ENCODE measurements at places on chromosomes 7 and 10. TPM values are rescaled to one million over a fixed set of nuclear protein-coding genes. Genes with fewer than 3 reads are reported as not detected.

PLAU gene
- 16.1 TPM for polyA plus RNA-seq

- DNase-seq, result no peak
These were observed 40.0 kb downstream of the PARD3 start for GRCh38 chr10:34775044-34775637.

DNA sequence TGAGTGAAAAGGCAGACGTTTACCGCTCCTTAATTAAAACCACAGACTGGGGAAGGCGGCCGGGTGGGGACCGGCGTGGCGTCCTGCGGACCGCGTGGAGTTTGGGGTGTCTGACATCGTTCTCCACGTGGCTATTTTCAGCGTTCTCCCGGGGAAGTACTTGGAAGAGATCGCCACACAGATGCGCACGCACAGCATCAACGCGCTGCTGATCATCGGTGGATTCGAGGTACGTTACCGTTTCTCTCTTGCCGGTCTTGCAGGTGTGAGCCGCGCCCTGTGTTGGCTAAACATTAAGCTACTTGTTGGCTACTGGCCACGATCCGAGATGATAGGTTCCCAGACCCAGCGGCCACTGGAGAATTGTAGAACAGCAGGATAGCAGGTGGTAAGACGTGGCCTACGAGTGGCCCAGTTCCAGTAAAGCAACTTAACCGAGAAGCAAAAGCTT, 51.3 kb downstream of the PFKP start:
- no peak for DNase-seq

DNA sequence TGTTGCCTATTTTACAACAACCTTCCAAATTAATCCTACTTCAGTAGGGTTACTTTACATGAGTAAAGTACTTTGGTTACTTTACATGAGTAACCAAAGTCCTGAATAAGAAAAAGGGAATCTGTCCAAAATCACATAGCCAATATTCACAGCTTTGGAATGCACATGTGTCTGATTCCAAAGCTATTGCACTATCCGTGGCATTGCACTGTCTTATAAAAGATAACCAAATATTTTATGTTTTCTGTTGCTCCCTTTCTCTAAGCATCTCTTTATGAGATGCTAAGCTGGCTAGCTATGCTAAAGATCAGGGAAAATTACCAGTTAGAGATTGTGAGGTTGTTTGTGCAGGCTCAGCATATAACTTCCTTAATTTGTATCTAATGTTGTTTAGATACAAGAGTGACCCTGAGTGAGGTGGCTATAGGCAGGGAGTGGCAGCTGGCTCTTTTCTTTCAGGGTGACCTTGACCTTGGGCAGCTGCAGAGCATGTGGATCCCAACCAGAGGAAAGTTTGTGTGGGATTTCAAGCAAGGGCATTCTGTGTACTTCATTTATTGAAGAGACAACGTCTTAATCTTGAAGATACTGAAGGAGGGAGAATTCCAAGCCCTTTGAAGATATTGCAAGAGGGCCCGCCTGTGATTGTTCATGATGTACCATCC, 366.1 kb upstream of the ANKRD30A start:
- DNase-seq, result no peak

- no peak for DNase-seq
These were observed 40.1 kb downstream of the NHLRC2 start for GRCh38 chr10:113894581-113894980.

SLC13A1 gene
- polyA plus RNA-seq, result 33.5 TPM

- DNase-seq, result no peak
These were observed 1.2 kb downstream of the CLDN15 start for GRCh38 chr7:101236292-101236835.

OR6V1 gene
- not detected for polyA plus RNA-seq

TRPV5 gene
- 1.5 TPM for polyA plus RNA-seq

- no peak for DNase-seq
These were observed 18.6 kb downstream of the DMTF1 start for GRCh38 chr7:87170828-87171227.

ACTL6B gene
- not detected for polyA plus RNA-seq

DNA sequence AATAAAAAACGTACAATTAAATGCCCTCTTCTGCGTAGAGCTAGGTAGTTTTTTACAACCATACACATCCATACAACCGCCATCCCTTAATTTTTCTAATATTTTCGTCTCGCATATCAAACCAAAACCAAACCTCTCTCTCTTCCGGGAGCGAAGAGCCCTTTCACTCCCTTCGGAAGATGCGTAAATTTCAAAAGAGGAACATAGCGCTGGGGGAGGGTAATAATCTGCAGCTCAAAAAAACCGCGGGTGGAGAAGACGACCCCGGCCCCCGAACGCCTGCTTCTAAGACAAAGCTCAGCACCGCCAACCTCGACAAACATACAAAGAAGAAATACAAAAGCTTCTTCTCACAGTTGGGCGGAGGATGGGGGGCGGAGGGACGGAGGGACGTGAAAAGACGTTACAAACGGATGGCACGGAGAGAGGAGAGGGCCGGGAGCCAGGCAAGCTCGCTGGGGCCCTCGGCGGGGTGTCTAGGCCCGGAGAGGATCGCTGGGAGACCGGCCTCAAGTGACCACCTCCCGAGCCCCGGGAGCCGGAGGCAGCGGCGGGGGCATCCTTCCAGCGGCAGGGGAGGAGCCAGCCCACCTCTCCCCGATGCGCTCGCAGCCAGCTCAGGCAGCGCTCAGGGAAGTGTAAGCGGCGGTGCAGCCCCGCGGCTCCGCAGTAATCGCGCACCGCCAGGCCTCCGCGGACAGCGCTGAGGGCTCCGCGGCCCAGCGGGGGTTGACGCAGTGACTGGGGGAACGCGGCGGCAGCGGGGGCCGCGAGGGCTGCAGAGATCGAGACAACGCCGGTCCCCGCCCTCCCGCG, 851 bp downstream of the MKRN1 start:
- no peak for DNase-seq

TMEM184A gene
- polyA plus RNA-seq, result 6.1 TPM

GRCh38 chr7:112433289-112433688, 17.0 kb upstream of the IFRD1 start:
- DNase-seq, result no peak

DNA sequence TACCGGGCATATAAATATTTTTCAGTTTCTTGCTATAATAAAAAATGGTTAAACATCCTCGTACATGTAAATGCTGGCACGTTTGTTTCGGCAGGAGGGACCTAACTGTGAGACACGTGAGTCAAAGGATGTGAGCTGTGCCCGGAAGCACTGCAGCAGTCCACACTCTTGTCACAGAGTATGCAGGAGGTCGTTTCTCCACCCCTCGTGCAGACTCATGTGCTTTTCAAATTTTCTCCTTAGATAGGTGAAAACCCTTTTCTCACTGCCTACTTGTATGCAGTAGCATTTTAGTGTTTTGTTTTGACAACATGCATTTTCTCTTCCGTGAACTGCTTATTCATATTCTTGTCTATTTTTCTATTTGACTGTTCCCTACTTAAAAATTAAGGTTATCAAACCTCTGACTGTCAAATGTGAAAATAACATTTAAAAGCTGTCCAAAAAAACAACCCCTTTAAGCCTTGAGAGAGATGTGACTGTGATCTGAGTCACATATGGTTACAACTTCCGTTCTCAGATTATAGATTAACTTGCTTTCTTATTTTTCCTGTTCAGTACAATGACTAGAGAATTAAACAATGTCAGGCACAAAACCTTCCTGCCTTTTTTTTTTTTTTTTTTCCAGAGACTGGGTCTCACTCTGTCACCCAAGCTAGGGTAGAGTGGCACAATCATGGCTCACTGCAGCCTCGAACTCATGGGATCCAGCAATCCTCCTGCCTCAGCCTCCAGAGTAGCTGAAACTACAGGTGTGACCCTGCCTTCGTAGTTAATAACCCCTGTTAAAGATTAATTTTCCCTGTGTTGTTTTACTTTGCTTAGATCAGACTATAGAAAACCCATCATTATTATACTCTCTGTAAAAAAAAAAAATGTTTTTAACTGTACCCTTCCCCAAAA, 45.1 kb downstream of the DPY19L1 start:
- DNase-seq, result no peak

- DNase-seq, result no peak
These were observed 10.7 kb downstream of the HIP1 start for GRCh38 chr7:75727881-75728593.

DNA sequence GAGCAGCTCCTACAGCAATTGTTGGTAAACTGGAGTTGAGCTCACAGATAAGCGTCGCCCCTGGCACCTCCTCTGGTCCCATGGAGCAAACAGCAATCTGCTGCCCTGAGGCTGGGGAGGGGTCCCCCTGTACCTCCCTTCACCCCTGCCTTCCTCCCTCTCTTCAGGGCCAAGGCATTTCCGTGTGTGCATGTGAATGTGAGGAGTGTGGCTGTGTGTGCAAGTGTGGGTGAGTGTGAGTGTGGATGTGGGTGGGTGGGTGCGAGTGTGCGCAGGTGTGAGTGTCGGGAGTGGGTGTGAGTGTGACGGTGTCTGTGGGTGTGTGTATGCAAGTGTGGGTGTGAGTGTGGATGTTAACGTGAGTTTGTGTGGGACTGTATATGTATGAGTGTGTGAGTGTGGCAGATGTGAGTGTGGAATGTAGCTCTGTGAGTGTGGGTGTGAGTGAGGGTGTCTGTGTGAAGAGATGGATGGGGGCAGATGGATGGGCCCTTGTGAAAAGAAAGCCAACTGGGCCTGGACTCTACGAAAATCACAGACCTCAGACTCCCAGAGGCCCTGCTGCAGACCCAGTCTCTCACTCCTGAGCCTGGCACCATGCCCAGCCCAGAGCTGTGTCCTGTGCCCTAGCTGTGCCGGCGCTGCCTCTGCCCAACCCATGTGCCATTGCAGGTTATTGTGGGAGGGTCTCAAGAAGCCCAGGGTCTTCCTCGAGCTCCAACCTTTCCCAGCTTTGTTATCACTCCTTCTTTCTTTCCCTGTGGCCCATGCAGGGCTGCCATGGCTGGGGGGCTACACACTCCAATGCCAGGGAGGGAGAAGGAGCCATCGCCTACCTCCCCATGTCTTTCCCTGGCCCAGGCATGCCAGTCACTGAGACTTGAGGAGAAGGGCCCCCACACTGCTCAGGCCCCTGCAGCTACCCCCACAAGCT, 73.9 kb downstream of the GRID1 start:
- DNase-seq, result no peak

DNA sequence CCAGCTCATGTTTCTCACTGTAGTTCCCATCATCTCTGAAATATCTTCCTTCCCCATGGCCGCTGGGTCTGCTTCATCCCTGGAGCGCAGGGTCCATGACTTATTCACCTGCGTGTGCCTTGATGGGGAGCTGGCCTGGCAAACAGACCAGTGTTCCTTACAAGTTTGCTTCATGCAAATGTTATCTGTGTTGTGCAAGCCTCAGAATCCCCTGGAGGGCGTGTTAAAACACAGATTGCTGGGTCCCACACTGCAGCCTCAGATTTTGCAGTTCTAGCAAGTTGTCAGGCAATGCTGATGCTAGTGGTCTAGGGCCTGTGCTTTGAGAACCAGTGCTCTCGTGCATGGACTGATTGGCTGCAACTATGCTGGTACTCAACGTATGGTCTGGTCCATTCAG, 7.2 kb upstream of the DMBT1 start:
- DNase-seq, result no peak

LRMDA gene
- 18.0 TPM for polyA plus RNA-seq

DNA sequence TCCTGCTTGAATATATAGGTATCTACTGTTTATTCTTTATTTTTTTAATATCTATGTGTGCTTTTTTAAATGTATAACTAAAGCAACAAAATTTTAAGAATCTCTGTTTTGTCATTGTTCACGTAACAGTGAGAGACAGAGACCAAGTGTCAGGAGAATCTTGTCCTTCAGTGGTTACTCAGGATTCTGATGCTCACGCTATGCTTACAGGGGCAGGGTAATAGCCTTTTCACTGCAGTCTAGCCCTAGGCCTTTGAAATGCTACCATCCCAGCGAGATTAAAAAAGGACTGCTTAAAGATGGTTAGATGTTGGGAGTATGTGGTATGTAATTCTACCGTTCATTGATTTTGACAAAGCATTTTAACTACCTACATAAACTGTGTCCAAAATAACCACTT, 71.6 kb upstream of the EGFR start:
- no peak for DNase-seq

SLC16A9 gene
- 43.4 TPM for polyA plus RNA-seq

DNA sequence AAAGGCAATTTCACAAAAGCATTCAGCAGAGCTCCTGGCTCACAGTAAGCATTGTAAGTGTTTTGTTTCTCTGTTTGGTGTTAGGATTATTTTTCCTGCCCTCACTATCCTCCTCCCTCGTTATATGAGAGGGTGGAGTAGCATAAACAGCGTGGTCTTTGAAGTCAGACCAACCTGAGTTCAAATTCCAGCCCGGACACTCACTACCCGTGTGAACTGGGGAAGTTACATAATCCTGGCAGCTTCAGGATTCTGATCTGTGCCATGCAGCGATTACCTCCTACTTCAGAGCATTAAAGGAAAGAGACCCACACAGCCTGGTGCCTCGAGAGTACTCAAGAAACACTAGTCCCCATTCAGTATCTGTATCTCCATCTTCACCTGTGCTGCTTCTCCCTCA, 386.5 kb downstream of the INHBA start:
- DNase-seq, result no peak

SPAM1 gene
- polyA plus RNA-seq, result 0.10 TPM

HPS1 gene
- polyA plus RNA-seq, result 33.0 TPM

GRCh38 chr10:125127986-125128385, 32.4 kb downstream of the CTBP2 start:
- DNase-seq, result no peak

- no peak for DNase-seq
These were observed 118.5 kb downstream of the ARL4A start for GRCh38 chr7:12805957-12806356.

- no peak for DNase-seq
These were observed 37.3 kb downstream of the ZCCHC24 start for GRCh38 chr10:79407811-79408795.

PILRB gene
- polyA plus RNA-seq, result 74.1 TPM

DNA sequence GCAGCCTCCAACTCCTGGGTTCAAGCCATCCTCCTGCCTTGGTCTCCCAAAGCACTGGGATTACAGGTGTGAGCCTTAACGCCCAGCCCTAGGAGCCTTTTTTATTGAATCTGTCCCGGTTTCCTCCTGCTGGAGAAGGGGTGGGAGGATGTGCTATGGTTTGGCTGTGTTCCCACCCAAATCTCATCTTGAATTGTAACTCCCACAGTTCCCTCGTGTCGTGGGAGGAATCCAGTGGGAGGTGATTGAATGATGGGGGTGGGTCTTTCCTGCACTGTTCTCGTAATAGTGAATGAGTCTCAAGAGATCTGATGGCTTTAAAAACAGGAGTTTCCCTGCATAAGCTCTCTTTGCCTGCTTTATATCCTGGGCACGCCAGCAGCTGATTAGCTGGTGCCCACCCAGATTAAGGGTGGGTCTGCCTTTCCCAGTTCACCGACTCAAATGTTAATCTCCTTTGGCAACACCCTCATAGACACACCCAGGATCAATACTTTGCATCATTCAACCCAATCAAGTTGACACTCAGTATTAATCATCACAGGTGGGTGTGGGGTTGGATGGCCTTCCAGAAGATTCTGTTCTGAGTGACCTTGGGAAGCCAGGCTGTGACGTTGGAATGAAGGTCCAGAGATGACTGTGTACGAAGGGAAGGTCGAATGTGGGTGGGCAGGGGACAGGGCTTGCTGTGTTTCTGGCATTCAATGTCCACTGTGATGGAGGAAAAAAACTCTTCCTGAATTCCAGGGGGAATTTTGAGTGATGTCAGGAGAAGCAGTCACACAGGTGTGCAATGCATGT, 33.8 kb upstream of the CUX1 start:
- no peak for DNase-seq

ANXA8 gene
- 0.38 TPM for polyA plus RNA-seq

CYP2C19 gene
- 0.12 TPM for polyA plus RNA-seq

GRCh38 chr10:114751856-114752255, 69.7 kb upstream of the FHIP2A start:
- DNase-seq, result no peak

- no peak for DNase-seq
These were observed 114.5 kb downstream of the INHBA start for GRCh38 chr7:41588341-41588740.

BMPER gene
- polyA plus RNA-seq, result 22.7 TPM
